Stimulated activated CD8-positive, alpha-beta memory T cell treated with anti-CD3 and anti-CD28 coated beads, Interleukin-4, amount 100 ng/mL, for 4 hours (primary cell): ENCODE measurements at places on chromosomes 11 and 22.

GRCh38 chr11:75147875-75148263 lies 3.0 kb upstream of the SLCO2B1 start:
- no peak for DNase-seq

DNA sequence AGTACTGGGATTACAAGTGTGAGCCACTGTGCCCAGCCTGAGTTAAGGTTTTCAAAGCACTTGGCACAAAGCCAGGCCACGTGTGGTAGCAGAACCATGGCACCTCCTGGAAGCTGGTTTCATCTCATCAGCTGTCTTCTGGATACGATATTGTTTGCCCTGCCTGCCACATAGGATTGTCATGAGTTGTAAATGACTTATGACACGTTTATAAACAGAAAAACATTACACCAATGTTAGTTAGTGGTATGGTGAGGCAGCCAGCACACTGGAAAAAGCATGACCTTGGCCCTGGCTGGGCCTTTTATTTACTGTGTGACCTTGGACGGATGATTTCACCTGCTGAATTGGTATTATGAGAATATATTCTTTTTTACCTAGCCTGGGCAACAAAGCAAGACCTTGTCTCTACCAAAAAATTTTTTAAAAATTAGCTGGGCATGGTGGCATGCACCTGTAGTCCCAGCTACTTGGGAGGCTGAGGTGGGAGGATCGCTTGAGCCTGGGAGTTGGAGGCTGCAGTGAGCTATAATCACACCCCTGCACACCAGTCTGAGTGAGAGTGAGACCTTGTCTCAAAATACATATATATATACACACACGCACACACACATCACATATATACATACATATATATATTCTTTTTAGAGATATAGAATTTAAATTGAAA lies 24.0 kb upstream of the MYH9 start:
- DNase-seq: no peak

DNA sequence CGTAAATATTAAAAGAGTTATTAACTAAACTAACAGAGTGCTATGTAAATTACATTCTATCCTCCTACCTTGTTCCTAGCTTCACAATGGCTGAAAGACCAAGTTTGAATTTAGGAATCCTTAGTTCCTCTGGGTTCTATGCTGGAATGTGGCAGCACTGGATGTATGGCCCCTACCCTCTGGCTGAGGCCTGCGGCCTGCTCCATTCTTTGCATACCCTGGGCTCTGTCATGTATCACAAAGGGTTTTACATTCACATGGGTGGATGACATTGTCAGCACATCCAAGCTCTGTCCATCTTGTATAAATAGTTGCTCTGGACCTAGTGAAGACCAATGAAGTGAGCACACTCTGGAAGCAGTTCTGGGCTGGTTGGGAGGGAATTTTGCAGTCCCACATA lies 54.5 kb downstream of the AASDHPPT start:
- DNase-seq: no peak

GRCh38 chr22:49502126-49502826 lies 325.4 kb downstream of the BRD1 start:
- no peak for DNase-seq

DNA sequence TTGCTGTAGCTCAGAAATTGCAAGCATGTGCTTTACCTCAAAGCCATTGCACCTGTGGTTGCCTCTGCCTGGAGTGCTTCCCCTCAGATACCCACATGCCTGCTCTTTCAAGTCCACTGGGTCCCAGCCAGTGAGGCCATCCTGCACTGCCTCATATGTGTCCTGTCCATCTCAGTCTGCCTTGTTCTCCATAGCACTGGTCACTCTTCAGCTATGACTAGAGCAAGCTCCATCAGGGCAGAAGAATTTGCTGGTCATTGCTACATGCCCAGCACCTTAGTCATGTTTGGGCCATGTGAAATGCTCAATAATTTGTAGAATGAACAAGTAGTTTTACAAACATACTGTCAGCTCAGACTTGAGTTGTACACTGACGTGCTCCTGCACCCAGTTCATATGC lies 64.4 kb upstream of the HORMAD2 start:
- DNase-seq: no peak

GRCh38 chr11:96942855-96943254 lies 553.0 kb downstream of the JRKL start:
- DNase-seq: no peak
